Stimulated activated CD4-positive, alpha-beta T cell treated with anti-CD3 and anti-CD28 coated beads, Interleukin-2, amount 100 ng/mL, for 48 hours (primary cell): ENCODE measurements at places on chromosomes 2 and 18.

DNA sequence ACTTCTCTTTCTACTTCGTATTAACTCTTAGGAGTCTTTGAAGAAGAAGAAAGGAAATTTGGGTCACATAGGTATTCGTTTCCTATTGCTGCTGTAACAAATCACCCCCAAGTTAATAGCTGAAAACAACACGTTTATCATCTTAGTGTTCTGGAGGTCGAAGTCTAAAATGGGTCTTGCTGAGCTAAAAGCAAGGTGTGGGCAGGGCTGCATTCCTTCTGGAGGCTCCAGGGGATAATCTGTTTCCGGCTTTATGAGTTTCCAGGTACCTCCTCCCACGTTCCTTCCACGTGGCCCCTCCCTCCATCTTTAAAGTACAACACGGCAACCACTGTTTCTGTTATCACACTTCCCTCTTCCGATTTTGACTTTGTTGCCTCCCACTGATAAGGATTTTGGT, 233.5 kb upstream of the RBBP8 start:
- DNase-seq = no peak

GRCh38 chr2:95082477-95082876, 39.1 kb downstream of the MRPS5 start:
- DNase-seq = no peak

DNA sequence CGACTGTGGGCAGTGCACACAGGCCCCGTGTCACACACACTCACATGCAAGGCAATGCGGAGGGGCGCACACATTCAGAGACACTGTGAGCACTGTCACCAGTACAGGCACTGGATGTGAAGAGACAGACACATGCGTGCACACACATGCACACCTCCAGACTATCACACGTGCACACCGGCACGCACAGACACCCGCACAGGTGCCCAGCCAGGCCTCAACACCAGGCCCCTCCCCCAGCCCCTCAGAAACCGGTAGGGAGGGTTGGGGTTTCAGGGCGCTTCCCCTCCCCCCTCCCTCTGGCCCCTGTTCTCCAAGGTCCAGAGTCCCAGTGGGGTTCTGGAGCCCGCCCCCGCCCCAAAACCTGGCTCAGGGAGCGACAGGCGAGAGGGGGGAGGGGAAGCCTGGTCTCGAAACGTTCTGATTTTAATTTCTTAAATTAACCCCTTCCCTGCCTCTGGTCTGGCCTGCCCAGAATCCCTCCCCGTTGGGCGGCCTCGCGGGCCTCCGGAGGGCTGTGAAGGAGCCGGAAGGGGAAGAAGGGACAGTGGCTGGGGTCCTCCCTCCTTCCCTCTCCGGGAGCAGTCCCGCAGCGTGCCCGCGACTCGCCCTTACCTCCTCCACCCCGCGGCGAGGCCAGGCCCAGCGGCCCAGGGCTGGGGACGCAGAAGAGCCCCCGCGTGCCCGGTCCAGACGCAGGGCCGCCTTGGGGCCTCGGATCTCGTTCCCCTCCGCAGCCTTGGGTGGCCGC, 558 bp downstream of the FBXO41 start:
- DNase-seq = no peak

GRCh38 chr2:67083951-67084350, 313.2 kb upstream of the ETAA1 start:
- no peak for DNase-seq

DNA sequence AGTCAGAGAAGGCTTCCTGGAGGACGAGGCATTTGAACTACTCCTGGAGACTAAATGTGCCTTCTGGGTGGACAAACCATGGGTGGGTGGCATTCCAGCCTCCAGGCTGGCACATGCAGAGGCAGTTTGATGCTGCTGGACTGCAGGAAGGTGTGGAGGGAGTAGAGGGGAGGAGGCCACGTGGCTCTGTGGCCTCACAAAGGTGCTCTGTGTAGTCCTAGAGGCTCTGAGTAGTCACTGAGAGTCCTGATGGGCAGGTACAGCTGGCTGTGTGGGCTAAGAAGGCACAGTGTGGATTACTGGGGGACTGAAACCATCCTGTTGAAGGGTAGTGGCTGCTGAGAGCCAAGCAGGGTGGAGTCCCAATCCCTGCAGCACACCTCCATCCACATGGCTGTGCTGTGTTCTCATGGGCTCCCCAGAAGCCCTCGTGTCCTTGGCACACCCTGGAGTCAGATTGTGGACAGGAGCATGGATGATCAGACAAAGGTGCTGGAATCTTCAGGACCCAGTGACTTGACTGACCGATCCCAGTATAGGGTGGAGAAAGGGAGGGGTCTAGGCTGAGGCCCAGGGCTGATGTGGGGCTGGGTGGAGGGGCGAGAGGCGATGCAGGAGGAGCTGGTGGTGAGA, 87.4 kb upstream of the HS6ST1 start:
- DNase-seq = no peak

DNA sequence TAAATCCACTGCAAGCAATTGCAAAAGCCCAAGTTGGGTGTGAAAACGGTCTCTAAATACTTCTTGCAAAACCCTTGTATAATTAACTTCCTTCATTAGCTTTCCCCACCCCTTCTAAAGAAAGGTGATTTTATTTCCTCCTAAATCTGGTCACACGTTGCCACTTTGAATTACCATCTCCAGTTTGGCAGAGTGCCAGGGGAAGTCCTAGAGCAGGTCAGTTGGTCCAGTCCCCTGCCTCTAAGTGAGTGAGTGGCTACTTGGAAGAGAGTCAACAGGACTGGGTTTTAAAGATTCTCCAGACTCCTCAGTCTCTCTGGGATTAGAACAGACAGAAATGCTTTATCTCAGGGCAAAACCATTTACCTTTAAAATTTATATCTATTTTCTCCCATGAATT, 18.7 kb upstream of the LYPD6B start:
- DNase-seq = no peak

- DNase-seq = no peak
Measured at GRCh38 chr18:45334191-45334590, 281.1 kb upstream of the SLC14A2 start.

DNA sequence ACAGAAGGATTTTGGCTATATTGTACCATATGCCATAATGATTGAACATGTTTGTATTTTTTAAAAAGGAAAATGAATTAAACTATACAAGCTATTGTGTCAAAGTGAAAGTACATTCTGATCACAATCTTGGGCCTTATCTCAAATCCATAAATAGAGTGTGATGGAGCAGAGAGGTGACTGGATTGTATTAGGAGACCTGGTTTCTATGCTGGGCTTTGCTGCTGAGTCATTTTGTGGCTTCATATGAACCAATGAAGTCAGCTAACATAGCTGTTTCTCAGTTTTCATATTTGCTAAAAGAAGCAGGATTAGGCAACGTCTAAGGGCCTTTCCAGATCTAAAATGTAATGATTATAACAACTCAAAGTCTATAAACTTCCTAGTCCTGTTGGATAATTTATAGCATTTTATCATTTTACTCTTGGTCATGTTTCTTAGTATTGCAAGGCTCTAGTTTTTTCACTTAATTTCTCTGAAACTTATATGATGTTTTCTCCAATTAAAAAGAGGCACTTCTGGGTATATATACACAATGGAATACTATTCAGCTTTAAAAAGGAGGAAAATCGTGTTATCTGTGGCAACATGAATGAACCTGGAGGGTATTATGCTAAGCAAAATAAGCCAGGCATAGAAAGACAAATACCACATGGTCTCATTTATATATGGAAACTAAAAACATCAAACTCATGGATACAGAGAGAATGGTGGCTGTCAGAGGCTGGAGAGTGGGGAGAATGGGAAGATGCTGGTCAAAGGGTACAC, 112.3 kb downstream of the MEP1B start:
- no peak for DNase-seq

- DNase-seq = no peak
Measured at GRCh38 chr2:47015706-47016105, 100.1 kb upstream of the MCFD2 start.

DNA sequence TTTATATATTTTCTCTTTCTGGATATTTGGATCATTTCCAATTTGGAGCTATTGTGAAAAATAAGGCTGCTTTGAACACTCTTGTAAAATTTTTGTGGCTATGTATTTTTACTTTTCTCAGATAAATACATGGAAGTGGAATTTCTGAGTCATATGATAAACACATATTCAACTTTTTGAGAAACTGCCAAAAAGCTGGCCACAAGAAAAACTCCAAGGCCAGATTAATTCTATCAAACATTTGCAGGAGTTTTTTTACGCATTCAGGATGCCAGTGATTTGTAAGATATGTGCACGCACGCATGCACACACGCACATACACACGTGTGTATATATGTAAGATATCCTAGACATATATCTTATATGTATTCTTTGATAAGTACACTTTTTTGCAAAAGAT, 477.5 kb upstream of the SPHKAP start:
- DNase-seq = no peak

DNA sequence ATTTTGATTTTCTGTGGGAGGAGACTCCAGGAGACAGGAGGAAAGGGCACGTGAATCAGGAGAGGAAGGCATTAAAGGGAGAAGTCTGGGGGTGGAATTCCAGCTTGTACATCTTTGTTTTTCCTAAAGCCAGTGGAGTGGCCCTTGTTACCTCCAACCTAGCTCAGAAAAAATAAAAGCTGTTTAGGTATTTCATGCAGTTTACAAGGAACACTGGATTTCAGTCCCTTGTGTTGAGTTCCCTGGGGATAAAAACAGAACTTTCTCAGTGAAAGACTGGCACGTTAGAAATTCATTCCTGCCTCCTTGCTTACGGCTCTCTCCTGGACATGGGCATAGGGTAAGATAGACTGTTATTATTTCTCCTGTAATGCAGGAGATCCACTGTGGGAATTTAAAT, 170.2 kb downstream of the ZEB2 start:
- no peak for DNase-seq

- DNase-seq = no peak
Measured at GRCh38 chr2:189022492-189022891, 48.3 kb downstream of the COL3A1 start.
